Astrocyte of the hippocampus (primary cell): ENCODE measurements at places on chromosomes 13 and 19.
A peak's percentile ranks its signal among the peaks of the same experiment; 100 is the strongest.

GRCh38 chr19:23539499-23539898 is 144.2 kb upstream of the ZNF91 start:
- DNase-seq, result no peak

DNA sequence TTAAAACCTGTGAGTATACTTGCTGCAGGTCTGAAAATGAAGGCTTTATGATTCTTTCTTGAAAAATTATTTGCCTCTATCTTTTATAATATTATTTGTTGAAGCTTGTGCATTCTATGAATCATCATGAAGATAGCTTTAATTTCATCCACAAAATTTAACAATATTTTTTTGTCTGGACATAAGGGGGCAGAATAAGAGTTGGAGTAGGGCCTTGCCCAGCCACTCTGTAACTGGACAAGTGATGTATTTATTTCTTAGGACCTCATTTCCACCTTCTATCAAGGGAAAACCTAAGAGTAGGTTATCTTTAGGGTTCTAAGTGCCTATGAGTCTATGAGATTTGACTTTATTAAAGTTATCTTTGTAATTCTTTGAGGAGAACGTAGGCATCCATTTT is 49.9 kb downstream of the N4BP2L1 start:
- DNase-seq, result no peak

DNA sequence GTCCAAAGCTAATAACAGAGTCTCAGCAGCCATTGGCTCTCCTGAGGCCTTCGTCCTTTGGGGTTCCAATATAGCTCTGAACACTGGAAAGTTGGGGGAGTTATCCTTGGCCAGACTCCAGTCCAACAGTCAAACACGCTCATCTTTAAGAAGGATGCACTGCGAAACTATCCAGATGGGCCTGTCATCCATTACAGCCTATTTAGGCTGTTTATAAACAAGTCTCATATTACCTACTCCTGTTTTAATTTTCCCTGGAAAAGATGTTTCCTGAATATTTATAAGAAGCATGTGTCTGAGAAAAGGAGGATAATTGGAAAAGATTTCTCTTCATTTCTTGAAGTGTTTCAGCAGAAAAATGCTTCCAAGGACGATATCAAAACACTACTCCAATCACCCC is 170.7 kb downstream of the DCT start:
- DNase-seq, result no peak

DNA sequence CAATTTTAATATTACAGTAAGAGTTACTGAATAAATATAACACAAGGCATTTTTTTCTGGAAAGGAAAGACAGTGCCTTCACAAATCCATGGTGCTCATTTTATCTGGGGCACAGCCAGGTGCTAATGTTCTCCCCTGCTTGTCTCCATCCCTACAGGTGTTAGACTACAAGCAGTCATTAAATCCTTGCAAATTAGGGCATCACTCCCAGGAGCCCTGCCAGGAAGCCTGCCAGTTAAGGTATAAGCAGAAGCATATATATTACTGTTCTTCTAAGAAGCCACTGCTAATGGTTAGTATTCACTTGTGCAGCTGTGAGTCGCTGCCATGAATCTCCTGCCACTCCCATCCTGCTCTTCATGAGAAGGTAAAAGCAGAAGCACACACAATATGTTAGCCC is 149.7 kb downstream of the OXGR1 start:
- no peak for DNase-seq

- peak; percentile 93 for DNase-seq
Measured at GRCh38 chr13:112885782-112886268, 83.2 kb upstream of the MCF2L start.

DNA sequence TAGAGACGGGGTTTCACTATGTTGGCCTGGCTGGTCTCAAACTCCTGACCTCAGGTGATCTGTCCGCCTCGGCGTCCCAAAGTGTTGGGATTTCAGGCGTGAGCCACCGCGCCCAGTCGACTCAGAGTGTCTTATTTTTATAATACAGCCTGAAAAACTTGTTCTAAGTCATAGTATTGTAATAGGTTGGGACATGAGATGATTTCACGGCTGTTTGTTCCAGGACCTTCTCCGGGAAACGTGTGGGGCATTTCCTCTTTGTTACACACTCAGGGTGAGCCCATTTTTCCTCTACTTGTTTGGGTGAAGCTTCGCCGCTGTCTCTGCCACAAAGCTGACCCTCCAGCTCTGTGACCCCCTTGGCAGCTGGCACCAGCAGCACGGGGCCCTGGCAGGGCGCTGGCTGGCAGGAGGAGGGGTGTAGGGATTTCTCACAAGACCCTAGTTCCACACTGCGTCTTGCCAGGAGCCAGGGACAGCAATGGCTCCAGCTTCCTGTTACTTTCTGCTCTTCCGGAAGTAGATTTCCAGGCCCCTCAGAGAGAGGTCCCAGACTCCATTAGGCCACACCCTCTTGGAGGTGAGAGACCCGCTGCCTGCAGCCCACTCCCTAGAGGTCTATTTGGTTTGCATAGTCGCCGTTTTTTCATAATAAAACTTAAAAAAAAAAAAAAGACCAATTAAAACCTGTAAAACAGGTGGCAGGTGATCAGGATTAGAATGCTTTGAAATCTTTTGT is 15.6 kb downstream of the FGF21 start:
- DNase-seq, result no peak

GRCh38 chr13:93259527-93260080 is 33.0 kb downstream of the GPC6 start:
- no peak for DNase-seq

GRCh38 chr13:91169321-91170050 is 178.0 kb upstream of the MIR17HG start:
- peak; percentile 57 for DNase-seq

GRCh38 chr13:88288326-88288725 is 617.2 kb downstream of the SLITRK5 start:
- DNase-seq, result no peak

- DNase-seq, result no peak
Measured at GRCh38 chr13:80666782-80667552, 326.0 kb upstream of the SPRY2 start.

DNA sequence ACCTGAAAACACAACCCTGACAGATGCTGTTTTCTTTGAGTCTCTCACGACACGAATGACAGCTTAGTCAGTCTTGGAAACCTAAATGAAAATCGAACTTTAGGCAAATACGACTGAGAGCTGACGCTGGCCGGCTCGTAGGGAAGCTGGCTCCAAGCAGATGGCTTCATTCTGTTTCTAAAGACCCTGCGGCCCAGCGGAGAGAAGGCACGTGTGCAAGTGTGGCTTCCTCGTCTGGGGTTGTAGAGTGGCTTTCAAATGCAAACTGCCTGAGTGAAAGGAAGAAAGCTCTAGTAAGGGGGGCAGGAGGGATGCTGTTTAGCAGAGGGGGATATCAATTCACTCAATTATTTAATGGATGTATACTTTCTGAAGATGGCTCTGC is 26.1 kb upstream of the TIMM44 start:
- DNase-seq, result no peak

GRCh38 chr13:107873926-107874325 is 341.4 kb downstream of the LIG4 start:
- DNase-seq, result no peak

- DNase-seq, result peak; percentile 41
Measured at GRCh38 chr19:32287811-32288227, 57.6 kb upstream of the ZNF507 start.

- no peak for DNase-seq
Measured at GRCh38 chr13:71515744-71516038, 351.3 kb downstream of the DACH1 start.

- no peak for DNase-seq
Measured at GRCh38 chr13:81568824-81569223, 1227.9 kb upstream of the SPRY2 start.

- DNase-seq, result no peak
Measured at GRCh38 chr13:110820322-110820721, 94.5 kb downstream of the ANKRD10 start.

DNA sequence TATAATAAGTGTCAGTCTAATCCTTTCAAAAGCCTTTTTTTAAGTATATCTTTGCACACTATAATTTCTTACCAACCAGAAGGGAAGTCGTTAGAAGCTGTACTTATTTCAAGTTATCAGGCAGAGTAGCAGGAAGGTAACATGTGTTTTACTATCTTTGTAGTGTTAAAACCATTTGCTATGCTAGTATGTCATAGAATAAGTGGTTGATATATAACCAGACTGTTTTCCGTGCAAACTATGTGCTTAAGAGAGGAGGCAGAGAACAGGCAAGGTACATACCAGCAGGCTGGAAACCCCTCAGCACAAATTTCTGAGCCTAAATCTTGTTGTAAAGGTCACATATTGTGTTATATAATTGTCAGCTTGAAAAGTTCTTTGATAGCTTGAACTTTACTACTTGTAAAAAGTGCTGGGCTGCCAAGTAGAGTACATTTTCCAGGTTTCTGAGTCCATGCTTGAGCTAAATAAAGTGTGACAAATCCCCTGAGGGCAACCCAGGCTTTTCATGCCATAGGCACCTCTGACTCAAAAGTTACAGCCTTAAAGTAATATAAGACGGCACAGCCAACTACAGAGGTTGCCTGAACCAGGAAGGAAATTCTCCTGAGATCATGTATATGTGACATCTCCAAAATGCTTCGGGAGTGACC is 1297.4 kb downstream of the PCDH9 start:
- DNase-seq, result no peak

DNA sequence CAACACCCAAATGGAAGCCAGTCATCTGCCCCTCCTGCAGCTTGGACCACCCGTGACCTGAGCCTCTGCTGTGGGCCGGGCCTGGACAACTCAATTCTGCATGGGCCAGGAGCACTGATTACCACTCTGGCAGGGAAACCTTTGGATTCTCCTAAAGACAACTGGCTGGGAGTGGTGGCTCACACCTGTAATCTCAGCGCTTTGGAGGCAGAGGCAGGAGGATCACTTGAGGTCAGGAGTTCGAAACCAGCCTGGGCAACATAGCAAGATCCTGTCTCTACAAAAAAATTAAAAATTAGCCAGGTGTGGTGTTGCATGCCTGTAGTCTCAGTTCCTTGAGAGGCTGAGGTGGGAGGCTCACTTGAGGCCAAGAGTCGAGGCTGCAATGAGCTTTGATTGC is 6.5 kb downstream of the EPS15L1 start:
- no peak for DNase-seq

DNA sequence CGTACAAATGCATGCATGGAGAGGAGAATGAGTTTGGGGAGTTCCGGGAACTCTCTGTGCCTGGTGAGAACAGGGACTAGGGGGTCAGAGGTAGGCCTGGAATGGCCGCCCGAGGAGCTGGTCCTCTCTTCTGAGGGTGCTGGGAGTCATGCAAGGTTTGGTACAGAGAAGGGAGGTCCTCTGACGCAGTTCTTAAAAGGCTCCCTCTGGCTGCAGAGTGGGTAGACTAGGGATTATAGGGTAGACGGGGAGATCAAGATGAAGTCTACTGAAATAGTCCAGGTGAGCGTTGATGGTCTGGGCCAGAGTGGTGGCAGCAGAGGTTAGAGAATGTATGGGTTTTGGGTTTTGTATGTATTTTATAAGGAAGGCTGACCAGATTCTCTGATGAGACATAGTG is 796 bp downstream of the ZNF304 start:
- DNase-seq, result peak; percentile 12

GRCh38 chr19:11127905-11128304 is 27.7 kb downstream of the SPC24 start:
- DNase-seq, result no peak
